ENCODE measurements at places on chromosomes 3 and 15.

DNA sequence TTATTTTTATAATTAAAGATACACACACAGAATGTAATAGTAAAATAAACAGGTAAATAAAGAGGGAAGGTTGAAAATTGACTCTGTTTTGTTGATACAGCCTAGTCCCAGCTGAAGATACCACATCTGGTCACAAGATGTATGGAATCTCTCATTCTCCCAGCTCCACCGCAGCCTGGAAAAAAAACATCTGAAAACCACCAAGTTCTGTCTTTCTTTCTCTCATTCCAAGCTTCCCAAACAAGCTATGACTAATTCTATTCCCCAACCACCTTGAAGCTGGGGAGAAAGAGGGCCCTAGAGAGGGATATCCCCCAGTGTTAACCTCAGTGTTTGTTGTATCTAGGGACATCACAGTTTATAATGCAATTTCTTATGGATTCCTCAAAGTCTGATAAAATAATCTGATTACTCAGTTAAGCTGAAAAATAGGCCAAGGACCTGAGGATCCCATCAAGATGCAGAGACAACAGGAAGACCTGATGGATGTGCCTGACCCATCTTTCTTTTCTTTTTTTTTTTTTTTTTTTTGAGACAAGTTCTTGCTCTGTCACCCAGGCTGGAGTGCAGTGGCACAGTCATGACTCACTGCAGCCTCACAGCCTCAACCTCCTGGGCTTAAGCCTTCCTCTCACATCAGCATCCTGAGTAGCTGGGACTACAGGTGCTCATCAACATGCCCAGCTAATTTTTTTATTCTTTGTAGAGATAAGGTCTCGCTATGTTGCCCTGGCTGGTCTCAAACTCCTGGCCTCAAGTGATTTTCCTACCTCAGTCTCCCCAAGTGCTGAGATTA lies 38.1 kb downstream of the SRGAP3 start:
- no peak for DNase-seq

DNA sequence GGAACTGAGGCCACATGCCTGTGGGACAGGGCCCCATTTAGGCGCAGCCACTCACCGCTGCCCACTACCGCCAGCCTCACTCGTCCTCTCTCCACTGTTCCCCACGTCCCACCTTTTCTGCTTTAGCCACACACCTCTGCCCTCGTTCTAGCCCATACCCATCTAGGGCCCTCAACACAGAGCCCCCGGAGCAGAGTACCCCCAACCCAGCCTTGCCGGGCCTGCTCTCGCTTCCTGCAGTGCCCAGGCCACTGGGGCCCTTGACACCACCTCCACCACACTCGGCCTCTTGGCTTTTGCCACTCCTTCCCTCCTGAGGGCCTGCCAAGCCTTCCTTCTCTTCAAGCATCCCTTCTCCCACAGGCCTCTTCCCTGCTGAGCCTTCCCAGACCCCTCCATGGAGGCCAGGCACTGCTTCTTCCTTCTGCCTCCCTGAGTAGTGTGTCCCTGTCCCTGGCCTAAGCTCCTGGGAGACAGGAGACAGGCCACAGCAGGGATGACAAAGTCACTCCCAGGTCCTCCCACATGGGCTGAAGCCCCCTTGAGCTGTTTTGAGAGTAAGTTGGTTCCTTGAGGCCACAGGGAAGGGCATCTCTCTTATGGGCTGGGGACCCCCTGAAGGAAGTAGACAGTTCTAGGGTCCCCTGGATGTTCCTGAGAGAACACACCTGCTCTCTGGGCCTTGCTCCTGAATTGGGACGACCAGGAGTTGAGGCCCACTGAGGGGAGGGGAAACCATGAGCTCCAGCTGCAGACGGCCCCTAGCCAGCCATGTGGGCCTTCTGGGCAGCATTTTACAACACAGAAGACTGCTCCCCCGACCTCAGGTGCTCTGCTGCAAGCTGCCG lies 4.4 kb downstream of the PRSS50 start:
- DNase-seq = no peak

- DNase-seq = no peak
Measured at GRCh38 chr3:171809611-171809860, 747 bp downstream of the PLD1 start.

- DNase-seq = no peak
Measured at GRCh38 chr15:38042707-38043445, 108.4 kb downstream of the TMCO5A start.

GRCh38 chr3:94234177-94234788 lies 171.4 kb downstream of the NSUN3 start:
- no peak for DNase-seq

DNA sequence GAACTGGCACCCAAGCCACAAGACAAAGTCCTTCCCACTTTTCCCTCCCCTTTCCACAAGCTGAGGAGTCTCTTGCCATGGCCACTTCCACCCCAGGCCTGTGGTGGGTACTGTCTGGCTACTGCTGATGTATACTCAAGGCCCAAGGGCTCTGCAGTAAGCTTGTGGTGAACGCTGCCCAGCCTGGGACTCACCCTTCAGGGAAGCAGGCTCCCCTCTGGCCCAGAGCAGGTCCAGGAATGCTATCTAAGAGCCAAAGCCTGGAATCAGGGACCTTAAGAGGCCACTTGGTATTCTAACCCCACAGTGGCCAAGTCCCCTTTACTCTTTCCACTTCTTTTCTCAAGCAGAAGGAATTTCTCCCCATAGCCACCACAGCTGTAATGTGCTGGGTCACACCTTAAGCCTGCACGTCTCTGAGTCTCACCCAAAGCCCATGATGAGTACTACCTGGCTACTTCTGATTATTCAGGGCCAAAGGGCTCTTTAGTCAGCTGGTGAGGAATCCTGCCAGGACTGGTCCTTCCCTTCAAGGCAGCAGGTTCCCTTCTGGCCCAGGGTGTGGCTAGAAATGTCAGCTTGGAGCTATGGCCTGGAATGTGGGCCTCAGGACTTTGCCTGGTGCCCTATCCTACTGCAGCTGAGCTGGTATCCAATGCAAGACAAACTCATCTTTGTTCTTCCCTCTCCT lies 4.0 kb downstream of the PATL2 start:
- DNase-seq = no peak

DNA sequence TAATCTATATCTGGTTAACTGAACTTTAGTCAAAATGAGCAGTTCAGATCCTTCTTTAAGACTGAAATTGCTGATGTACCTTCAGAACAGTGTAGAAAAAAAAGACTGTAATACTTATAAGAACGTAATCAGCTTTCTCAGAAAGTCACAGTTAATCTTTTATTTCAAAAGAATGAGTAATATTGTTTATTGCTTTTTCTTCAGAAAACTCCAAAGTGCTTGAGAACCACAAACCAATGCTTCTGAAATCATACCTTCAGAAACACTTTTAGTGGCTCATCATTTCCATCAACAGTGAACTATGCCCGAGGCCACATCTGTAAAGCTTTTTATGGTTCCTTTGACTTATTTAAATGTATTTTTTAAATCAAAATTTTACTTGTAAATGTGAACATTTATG lies 33.3 kb upstream of the CLASP2 start:
- no peak for DNase-seq

DNA sequence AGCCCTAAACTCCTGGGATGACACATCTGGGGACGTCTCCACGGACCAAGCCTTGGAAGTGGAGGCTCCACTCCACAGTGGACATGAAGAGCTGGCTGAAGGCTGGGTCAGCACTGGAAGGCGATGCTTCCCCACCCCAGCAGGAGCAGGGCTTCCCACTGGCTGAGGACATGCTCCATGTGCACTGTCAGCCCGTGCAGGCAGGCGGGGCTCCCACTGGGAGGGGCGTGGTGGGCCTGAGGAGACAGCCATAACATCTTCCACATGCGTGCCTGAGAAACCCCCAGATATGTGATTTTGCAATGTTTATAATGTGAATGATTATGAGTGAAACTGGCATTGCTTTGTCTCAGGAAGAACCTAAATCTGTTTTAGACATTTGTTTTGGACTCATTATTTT lies 231.3 kb downstream of the KLF13 start:
- no peak for DNase-seq

DNA sequence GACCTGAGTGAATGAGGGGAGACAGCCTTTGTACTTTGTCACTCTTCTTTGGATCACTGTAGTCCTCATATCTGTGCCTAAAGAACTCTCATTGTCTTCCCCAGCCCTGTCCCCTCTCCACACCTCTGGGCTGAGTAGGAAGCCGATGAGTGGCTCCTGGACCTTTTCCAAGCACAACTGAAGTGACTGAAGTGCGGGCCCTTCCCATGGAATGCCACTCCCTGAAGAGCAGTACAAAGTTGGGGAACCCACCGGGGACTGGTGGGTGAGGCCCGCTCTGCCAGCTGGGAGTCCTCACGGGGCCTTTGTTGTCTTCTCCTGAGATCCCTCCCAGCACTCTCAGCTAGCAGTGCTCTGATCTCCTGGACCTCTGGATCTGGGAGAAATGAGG lies 90.1 kb downstream of the AAGAB start:
- DNase-seq = no peak

- no peak for DNase-seq
Measured at GRCh38 chr3:142973217-142974009, 9.9 kb upstream of the PAQR9 start.
